ENCODE measurements at places on chromosomes 5 and 9. TPM values are rescaled to one million over a fixed set of nuclear protein-coding genes. Genes with fewer than 3 reads are reported as not detected.

- DNase-seq, result no peak
These were observed 109.0 kb upstream of the TAS2R1 start for GRCh38 chr5:9739135-9739534.

- DNase-seq, result no peak
These were observed 6.8 kb downstream of the DNAJB5 start for GRCh38 chr9:34996181-34996904.

GRCh38 chr9:107833295-107833694 is 343.7 kb upstream of the KLF4 start:
- no peak for DNase-seq

- no peak for DNase-seq
These were observed 26.9 kb downstream of the TNIP1 start for GRCh38 chr5:151053796-151054462.

- DNase-seq, result no peak
These were observed 174.3 kb downstream of the AUH start for GRCh38 chr9:91187311-91187964.

- no peak for DNase-seq
These were observed 32.0 kb downstream of the PTBP3 start for GRCh38 chr9:112301420-112301819.

DNA sequence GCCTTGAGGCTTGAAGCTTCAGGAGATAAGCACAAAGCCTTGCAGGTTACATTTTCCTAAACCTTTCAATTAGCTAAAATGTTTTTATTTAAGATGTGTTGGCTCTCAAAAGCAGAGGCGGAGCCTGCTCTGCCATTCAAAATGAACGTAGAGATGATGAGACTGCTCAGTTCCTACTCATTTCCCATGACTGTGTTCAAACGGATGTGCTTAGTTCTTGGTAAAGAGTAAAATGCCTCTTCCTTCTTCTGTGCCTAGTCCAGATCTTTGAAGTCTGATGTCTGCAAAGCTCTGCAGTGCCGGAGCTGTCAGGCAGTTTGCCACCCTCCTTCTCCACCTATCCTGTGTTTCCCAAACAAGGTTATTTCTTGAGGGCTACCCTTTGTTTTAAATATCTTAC is 46.3 kb upstream of the ADAMTSL1 start:
- no peak for DNase-seq

DNA sequence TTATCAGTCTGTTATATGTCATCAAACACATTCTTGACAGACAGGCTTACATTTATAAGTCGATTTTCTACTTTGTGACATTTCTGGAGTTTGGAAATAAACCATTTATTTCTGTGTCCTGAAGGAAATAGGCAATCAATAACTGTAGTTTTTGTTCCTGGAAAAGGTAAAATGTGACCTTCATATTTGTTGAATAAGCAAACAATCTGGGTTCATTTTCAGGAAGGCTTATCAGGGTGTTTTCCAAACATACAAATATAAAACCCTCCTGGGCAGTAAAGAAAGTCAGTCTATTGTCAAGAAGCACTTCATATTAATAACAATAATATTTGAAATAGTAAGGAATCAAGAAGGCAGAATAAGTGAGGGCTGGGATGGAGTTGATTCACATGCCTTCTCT is 195.0 kb downstream of the SNCAIP start:
- DNase-seq, result no peak

- DNase-seq, result no peak
These were observed 27.0 kb downstream of the FAM169A start for GRCh38 chr5:74839229-74839628.

DNA sequence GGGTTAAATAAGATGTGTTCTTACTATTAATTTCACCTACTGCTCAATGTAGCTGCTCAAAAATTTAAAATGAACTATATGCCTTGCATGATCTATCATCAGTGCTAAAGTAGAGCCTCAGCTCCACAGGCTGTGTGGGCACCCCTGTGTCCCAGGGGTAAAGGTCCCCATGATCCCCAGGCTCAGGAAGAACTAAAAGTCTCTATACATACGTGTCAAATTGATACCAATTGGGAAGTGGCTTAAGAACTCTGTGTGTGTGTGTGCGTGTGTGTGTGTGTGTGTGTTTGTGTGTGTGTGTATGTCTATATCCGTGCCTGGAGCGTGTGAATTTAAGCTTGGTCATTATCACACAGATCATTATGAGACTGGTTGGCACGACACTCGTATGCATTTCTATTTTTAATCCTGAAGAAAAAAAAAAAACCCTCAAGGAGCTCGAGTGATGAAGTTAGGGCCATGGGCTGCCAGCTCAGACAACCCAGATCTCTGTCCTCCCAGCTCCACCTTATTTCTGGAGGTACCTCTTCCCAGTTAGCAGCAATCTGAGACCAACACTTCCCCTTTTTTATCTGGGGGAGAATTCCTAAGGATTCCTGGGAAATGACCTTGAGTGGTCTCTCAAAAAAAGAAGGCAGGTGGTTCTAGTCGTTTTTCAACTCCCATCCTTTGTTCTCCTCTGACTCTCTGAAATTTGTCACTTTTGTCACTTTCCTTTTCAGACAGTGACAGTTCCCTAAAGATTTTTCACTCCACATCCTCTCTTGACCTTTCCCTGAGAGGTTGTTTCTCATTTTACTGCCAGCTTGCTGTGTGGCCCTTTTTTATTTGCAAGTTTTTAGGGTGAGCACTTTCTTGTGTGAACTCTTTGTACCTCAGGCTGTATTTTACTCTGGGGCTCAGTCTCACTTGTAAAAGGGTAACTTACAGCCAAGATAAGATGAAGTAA is 45.7 kb upstream of the CTXN3 start:
- DNase-seq, result no peak

DNA sequence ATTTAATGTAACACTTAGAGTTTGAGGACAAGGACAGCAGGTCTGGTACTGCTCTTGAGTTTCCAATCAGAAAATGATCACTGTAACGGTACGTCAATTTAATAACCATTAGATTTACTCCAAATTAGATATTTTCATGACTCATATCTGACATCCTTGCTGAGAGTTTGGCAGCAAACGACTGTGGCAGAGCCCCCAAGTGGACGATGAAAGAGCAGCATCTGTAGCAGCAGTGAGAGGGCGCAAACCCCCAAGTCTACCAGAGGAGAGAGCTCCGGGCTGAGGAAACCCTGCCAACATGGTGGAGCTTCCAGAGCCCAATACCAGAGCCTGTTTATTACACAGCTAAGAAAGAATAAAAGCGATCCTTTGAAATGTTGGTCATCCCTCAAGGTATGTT is 73.2 kb upstream of the EPB41L4A start:
- DNase-seq, result no peak

GRCh38 chr9:136558373-136558772 is 12.5 kb upstream of the NOTCH1 start:
- no peak for DNase-seq

- DNase-seq, result no peak
These were observed 306.3 kb downstream of the TLE4 start for GRCh38 chr9:79877943-79878602.

DNA sequence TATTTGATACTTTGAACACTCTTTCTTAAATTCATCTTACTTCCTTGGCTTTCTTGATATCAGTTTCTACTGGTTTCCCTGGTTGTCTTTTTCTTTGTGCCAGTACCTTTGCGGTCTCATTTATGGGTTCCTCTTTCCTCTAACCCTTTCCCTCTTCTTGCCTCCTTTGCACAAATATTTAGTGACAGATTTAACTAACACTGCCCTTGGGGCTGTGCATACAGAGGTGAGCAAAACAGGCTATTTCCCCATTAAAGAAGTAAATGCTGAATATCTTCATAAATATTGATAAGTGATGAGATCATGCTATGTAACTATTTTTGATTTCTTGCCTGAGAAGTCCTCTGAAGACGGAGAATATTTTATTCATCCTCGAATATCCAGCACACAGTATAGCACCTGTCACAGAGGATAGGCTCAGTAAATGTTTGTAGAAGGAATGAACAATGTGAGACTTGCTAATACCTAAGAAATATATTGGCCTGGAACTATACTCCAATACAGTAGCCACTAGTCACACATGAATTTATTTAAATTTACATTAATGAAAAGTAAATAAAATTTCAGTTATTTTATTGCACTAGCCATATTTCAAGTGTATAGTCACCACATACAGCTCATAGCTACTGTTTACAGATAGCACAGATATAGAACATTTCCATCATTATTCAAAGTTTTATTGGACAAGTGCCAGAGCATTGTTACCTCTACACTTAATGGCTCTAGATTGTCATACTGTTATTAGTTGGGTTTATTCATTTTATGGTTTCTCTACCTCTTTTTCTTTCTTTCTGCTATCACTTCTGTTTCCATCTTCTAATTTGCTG is 90.4 kb downstream of the RIC1 start:
- DNase-seq, result no peak

- DNase-seq, result no peak
These were observed 199.7 kb downstream of the ROR2 start for GRCh38 chr9:91750343-91750742.

DNA sequence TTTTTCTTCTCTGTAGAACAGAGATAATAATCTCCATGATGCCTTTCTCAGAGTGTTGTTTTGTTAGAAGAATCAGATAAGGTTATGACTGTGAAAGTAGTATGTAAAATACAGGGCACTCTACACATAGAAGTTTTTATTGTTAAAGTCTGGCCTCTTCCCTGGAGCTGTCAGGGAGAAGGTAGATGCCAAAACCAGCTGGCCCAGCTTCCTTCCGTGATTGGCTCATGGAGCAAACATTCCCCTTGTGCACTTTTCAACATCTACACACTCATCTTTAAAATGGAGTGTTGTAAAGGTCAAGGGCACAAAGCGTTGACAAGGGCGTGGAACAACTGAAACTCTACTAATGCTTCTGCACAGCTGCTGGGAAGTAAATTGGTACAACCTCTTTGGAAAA is 7.4 kb upstream of the RNF183 start:
- no peak for DNase-seq

- no peak for DNase-seq
These were observed 416.3 kb upstream of the ZNF608 start for GRCh38 chr5:125162714-125163113.

- DNase-seq, result no peak
These were observed 55.5 kb upstream of the FST start for GRCh38 chr5:53424686-53425615.

DNA sequence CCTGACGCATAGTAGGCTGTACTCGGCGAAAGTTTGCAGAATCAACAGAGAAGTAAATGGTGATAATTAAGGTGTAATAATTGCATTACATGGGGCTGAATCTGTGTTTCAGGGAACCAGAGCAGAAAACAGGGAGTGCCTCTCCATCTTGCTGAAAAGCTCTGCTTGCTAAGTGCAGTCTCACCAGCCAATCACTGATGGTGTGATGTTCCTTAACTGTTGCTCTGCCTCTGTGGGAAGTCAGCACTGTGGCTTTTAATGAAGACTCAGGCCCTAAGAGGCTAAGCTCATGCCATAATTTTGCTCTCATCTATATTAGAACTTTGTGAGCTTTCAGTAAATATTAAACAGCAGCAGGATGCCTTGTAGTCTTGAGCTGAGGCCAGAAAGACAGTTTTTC is 4.5 kb downstream of the PHF24 start:
- DNase-seq, result peak; percentile 0

- DNase-seq, result no peak
These were observed 122.0 kb downstream of the GALNT10 start for GRCh38 chr5:154312576-154312975.

- DNase-seq, result no peak
These were observed 190.5 kb downstream of the TTLL11 start for GRCh38 chr9:121902461-121903135.

DNA sequence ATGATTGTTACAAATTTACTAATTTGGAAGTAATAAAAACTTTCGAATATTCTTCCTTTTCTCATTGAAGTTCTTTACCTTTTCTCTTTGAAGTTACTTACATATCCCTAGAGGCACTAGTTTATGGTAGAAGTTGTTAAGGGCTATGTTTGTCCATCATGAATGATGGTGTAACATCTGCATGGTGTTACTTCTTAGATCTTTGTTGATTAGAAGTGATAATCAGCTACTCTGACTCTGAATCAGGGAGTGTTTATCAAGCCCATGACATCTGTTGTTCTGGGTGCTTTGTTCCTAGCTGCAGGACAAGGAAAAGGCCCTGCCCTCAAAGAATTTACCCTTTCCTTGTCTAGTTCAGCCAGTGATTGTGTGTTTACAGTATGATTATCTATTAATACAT is 32.9 kb downstream of the MAP3K1 start:
- DNase-seq, result no peak

DNA sequence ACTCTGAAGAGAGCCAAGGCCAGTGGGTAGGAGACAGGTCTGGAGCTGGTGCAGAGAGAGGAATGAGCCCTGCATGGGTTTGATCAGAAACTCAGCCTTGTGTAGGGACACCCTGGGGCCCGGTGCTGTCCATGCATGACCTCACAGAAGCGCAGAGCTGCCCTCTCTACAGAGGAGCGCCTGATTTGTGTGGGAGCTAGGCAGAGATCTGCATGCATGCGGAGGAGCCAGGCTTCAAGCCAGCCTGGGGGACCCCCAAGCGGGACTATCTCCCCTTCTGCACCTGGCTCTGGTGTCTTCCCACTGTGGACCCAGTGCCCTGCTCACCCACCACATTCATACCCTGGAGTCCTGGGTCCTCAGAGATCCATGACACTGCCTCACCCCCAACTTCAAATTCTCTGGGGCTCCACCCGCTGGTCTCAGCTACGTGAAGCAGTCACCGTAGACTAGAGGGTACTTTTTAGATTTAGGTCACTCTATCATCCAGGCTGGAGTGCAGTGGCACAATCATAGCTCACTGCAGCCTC is 2.6 kb upstream of the LCN2 start:
- no peak for DNase-seq

GRCh38 chr9:122227575-122227900 is 1.2 kb downstream of the LHX6 start:
- DNase-seq, result no peak

DNA sequence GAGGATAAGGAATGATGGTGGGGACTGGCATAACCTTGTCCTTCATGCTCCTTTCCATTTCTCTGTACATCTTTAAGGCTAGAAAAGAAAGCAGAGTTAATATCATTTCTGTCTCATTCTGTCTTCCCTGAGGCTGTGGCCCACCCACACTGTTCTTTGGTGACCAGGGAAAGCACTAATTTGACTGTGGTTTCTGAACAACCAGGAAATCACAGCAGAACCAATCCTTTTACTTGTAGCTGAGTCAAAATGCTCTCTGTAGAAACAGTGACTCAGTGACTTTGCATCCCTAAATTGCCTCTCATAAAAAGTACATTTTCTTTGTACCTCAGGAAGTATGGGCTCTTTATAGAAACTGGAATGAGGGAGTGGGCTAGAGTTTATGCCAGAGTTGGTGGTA is 28.1 kb downstream of the IL33 start:
- DNase-seq, result no peak

CYSRT1 gene
- 0.81 TPM for total RNA-seq

ESM1 gene
- total RNA-seq, result not detected

IFNE gene
- total RNA-seq, result not detected

CNTFR gene
- 13.0 TPM for total RNA-seq

CDKN2B gene
- total RNA-seq, result 0.93 TPM

FPGS gene
- total RNA-seq, result 82.9 TPM

CTNND2 gene
- total RNA-seq, result 1.1 TPM

C6 gene
- 487 TPM for total RNA-seq

SLCO6A1 gene
- not detected for total RNA-seq

ABCA2 gene
- total RNA-seq, result 61.2 TPM

SPINK7 gene
- not detected for total RNA-seq

All from left lobe of liver (tissue), 2 donors.